Right ventricle myocardium inferior (tissue), 1 donor: ENCODE measurements at places on chromosomes 16 and 17.

DNA sequence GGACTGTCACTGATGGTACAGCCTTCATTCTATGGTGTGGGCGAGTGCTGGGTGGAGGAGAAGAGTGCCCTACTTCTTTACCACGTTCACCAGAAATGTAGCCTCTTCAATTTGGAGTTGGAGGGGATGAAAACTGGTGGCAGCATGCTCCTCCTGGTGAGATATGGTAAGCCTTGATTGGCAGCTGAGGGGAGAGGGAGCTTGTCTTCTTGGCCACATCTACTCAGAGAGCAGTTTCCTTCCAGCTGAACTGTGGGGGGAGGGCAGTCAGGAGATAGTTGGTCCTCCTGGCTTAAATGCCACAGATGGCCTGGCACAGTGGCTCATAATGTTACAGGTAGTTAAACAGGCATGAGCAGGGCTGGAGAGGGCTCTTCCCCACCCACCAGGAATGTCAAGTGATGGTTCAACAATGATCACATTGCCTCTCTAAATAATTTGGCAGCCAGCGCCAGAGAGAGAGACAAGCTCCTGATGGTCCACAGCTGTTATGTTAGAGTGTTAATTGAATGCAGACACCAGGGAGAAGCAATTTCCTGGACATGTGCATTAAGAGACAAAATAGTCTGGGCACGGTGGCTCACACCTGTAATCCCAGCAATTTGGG lies 9.0 kb upstream of the MAPK3 start:
- no peak for DNase-seq

GRCh38 chr16:162271-162991 lies 3.3 kb upstream of the HBM start:
- no peak for DNase-seq

- no peak for DNase-seq
Observed at GRCh38 chr16:82541103-82541502, 85.7 kb upstream of the CDH13 start.

DNA sequence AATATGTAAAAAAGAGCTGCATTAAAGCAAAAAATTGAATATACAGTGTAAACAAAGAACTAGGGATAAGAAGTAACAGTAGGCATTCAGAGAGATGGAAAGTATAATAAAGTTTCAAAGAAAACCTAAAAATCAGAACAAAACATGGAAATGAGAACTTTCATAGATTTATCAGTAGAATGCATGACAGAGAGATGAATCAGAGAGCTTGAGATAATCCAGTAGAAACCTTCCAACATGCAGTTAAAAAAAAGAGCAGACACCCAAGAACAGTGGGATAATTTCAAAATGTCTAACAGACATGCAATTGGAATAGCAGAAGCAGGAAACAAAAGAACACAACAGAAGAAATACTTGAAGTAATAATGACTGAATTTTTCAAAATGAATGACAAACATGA lies 1384.2 kb downstream of the CDH11 start:
- no peak for DNase-seq

GRCh38 chr16:87847785-87848675 lies 21.3 kb downstream of the SLC7A5 start:
- no peak for DNase-seq

DNA sequence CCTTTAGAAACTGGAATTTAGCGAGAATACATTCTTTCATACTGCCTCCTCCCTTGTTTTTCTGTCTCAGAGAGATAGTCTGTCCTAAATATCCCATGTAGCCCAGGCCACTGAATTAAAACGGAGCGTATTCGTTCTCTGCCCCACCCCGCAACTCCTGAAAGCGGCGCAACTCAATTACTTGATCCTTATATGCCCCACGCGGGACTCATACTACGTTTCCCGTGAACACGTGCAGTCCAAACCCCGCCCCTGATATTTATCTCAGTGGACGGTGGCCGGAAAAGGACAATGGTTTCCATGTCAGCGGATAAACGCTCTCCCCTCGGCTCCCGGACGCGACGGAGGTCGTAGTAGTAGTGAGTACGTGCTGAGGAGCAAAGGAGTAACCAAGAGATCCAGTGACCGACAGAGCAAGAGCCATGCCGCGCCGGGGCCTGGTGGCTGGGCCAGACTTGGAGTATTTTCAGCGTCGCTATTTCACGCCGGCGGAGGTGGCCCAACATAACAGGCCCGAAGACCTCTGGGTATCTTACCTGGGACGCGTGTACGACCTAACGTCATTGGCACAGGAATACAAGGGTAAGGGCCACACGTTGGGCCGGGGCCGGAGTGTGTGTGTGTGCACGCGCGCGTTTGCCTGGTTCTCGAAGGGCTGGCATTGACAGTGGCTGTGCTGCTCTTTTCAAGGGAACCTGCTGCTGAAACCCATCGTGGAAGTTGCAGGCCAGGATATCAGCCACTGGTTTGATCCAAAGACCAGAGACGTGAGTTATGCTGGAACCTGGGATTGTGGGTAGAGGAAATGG lies at the start of gene CYB5D1:
TSS of gene CYB5D1 (plus strand) at position 291 of the 809 bp plus-strand sequence. CDS start at position 423, 132 bp downstream.
- DNase-seq: peak; percentile 93

GRCh38 chr16:52450241-52450640 lies 96.7 kb downstream of the TOX3 start:
- no peak for DNase-seq

GRCh38 chr16:9060225-9060624 lies 31.2 kb upstream of the HAPSTR1 start:
- DNase-seq: no peak

GRCh38 chr17:52895272-52895671 lies 736.8 kb upstream of the CA10 start:
- DNase-seq: no peak

DNA sequence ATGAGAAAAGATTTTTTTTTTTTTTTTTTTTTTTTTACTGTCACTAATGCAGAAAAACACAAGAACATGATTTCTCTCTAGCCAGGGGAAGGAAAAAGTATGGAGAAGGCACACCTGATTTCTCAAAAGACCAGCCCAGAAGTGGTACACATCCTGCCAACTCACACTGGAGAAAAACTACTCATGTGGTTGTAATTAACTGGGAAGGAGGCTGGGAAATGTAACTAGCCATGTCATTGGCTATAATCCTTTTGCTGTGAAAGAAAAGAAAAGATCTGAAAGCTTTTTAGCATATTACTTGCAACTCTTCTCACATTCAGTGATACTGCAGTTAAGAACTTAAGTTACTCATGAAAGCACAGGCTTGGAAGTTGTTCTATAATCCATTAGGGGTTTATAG lies 195.9 kb upstream of the PMFBP1 start:
- no peak for DNase-seq

DNA sequence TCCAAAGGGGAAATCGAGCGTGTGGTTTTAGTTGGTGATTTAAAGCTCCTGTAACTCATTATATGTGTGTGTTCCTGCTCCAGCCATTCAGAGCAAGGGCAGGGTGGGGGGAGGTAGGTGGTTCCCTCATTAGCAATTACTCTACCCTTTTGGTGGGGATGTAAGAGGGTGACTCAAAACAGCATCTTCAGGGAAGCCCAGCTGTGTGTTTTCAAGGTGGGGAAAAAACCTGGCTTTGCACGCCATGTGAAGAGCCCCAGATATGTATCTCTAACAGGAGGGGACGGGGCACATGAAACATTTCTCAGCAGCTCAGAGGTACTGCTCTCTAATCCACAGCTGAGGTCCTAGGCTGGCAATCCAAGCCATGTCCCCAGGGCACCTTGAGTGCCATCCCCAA lies 241.3 kb upstream of the ZFHX3 start:
- no peak for DNase-seq

DNA sequence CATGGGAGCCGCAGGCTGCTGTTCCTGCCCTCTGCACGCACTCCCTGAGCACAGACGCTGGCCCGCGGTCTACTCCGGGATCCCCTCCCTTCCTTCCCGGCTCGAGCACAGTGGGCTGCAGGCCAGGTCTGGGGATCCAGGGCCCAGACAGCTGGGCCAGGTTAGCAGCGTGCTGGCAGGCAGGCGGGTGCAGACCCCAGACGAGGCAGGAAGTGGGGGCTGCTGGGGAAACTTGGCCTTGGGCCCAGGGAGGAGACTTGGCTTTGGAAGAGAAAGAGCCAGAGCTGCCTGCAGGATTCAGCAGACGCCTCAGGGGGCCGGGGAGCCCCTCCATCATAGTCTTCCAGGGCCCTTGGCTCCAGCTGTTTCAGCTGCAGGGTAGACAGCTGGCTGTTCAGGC lies 30.2 kb upstream of the ABCC3 start:
- DNase-seq: peak; percentile 89

- DNase-seq: no peak
Observed at GRCh38 chr17:78000341-78000740, 41.8 kb downstream of the TNRC6C start.
